ENCODE measurements at places on chromosomes 2 and 18.

- DNase-seq: no peak
These were observed 80.7 kb downstream of the PTPN2 start for GRCh38 chr18:12803069-12803936.

DNA sequence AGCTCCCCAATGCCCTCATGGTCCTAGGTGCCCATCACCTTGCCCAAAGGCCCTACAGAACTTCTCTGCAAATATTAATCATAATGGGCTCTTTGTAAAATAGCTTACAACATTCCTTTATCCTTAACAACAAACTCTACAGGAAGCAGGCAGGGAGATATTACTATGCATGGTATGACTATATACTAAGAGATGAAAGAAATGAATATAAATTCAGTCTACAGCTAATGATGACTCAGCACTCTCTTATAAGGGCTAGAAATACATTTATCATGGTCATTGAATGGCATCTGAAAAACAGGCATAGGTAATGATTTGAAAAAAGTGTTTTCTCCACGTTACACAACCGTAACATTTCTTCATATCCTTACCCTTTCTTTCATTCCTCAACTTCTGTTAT is 254.8 kb upstream of the DSEL start:
- DNase-seq: no peak

DNA sequence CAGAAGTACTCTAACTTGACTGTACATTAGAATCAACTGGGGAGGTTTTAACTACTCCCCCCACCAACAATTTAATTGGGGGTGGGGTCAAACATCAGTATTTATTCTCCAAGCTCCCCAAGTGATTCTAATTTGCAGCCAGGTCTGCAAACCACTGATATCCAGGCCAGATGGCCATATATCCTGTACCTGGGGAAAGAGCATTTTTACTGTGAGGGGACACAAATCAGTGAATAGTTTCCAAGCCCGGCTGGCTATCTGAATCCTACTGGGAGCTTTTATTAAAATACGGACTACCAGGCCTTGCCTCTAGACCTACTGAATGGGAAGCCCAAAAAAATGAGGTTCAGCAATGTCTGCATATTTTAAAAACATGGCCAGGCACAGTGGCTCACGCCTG is 88.5 kb downstream of the TCF4 start:
- DNase-seq: no peak

DNA sequence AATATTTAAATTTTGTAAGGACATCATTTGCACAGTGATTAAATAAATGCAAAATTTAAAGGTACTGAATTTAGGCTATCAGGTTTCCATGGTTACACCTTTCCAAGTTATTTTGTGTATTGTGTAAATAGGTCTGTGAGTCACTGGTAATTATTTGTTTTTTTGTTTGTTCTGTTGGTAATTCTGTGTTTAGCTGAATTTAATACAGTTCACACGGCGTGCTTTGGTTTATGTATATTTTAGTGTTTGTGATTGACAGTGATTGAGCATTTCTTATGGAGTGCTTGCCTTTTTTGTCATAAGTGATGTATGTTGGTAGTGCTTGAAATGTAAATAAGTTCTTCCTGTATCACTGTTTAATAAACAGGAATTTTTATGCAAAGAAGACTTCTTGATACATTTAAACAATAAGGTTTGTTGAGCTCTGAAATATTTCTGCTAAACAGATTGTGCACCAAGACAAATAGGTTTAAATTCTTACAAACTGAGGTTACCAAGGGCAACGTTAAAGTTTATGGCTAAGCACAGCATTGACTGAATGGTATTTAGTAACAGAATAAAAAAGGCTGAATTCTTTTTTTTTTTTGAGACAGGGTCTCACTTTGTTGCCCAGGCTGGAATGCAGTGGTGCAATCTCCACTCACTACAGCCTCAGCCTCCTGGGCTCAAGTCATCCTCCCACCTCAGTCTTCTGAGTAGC is 38.3 kb upstream of the DLX1 start:
- no peak for DNase-seq

DNA sequence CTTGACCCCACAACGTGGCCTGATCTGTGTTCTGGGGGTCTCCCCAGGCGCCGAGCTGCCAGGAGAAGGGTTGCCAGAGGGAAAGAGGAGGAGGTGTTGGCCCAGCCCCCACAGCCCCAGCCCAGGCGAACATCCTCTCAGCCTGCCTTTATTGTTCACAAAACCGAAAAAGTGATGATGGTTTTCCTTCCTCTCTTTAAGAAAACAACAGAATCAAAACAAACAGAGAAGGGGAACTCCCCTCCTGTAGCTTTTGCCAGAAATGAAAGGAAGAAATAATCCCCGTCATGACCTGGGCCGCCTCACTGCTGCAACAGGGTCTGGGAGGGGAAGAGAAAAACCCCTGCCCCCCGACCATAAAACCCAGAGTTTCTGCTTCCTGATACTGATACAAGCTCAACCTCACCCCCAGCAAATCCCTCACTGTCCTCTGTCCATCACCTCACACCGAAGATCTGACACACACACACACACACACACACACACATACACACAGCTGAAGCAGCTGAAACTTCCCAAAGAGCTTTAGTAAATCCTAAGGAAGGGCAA is 52.0 kb downstream of the ZFP36L2 start:
- DNase-seq: peak; percentile 90

GRCh38 chr2:178782236-178782635 is 25.0 kb downstream of the TTN start:
- DNase-seq: no peak

- no peak for DNase-seq
These were observed 66.4 kb upstream of the NCK2 start for GRCh38 chr2:105678346-105678745.

GRCh38 chr2:238970553-238971081 is 122.7 kb downstream of the TWIST2 start:
- peak; percentile 31 for DNase-seq

DNA sequence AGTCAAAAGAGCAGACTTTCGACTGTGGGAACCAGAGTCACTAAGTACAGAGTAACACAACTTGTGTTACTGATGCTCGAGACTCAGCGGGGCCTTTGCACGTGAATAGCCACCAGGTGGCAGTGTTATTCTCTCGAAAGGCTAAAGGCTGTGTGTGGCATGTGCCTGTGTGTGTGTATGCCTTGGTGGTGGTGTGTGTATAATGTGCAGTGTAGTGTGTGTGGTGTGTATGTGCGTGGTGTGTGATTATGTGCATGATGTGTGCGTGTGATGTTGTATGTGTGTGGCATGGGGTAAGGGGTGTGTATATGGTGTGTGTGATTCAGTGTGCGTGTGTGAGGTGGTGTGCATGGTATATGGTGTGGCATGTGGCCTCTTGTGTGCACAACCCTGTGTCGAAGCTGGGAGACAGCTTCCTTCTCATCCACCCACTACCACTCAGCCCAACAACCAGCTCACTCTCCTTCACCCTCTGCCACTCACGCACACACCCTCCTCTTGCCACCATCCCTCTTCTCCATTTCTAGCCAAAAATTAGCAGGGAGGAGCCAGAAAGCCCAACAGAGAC is 83.0 kb upstream of the ZNF532 start:
- peak; percentile 70 for DNase-seq

GRCh38 chr2:191857259-191857805 is 10.4 kb upstream of the CAVIN2 start:
- no peak for DNase-seq

DNA sequence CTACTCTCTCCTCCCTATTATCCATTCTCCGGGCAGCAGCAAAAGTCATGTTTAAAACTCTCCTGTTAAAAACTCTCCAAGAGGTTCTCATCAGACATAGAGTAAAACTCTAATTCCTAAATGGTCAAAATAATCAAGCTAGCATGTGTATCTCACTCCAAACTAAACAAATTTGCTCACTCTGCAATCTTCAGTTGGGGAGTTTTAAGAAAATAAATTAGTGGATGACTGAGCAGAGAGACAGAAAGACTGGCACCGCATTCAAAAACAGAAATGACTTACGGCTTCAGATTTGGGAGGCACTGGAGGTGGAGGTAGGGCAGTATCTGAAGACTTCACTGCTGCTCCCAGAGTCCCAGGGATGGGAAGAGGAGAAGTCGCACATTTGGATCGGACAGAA is 96.9 kb downstream of the MEP1B start:
- DNase-seq: no peak

DNA sequence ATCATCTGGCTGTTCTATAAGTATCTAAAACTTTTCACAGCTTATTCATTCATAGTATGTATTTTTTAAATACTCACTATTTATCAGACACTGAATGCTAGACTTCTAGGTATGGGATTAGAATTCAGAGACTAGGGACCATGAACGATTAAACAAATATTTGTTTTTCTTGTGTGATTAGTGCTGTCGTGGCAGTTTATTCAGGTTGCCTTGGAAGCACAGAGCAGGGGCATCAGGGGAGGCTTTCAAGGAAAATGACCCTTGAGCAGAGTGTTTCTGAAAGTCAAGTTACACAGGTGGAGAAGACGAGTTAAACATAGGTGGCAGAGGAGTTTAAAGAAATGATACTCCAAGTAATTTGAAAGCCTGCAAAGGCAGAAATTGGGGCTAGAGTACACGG is 5.7 kb downstream of the SPOPL start:
- no peak for DNase-seq

DNA sequence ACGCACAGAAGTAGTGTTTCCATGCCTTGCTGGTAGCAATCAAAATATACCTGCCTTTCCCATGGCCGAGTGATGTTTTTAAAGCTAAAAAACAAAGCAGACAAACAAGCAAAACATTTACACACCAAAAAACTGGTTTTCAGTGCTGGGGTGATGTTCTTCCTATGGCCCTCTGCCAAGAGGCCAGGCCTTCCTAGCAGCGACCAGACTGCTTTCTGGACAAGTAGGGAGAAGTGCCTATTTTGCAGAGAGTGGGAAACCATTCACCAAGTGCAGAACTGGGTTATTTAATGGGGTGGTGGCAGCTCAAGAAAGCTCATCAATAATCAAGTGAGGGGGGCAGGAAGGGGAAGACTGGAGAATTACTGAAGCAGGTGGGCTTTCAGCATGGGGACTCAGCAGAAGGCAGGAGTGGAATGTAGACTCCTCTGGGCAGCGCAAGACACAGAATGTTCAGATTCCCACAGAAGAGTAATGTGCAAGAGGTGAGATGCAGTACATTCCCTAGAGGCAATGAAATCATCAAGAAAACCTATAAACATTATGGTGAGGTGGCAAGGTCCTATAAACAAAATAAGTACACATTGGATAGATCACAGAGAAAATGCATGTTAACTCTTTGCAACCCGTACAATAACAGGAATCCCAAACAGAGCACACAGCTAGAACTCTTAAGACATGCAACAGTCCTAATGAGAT is 44.0 kb downstream of the CPO start:
- DNase-seq: no peak

DNA sequence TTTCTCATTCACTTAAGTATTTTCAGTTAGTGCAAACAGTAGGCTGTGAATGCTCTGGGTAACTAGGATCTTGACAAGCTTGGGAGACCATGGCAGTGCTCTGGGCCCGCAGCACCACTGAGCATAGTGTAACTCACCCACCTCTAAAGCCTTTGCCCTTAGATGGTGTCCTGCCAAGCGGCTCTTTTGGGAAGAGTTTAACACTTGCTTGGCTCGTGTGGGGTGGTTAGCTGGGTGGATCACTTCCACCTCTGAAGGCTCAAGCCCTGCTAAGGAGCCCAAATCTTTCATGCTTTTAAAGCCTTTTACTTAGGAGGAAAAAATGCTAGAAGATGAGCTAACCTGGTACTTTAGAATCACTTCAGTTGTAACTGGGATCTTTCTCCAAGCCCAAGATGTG is 33.9 kb downstream of the PTPN18 start:
- no peak for DNase-seq

GRCh38 chr2:43593254-43593653 is 2.6 kb downstream of the THADA start:
- DNase-seq: no peak

DNA sequence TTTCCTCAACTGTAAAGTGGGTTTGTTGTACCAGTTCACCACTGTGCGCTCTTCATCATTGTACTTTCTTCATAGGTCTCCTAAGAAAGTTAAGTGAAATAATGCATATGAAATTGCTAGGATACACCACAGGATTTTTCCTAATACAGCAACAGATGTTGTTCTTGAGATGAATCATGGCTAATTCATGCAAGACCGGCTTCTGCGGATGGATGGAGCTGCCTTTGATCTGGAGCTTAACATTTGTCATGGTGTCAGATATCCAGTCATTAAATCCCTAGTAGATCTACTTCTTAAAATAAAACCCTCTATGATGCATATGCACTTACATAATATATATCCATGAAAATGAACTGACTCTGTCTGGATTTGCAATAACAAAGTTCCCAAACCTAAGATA is 114.1 kb downstream of the COL6A3 start:
- no peak for DNase-seq

GRCh38 chr18:31880186-31880898 is 62.6 kb downstream of the TRAPPC8 start:
- DNase-seq: no peak

Measured in CD4-positive, alpha-beta T cell treated with Interleukin-12 subunit alpha and Interleukin-12 subunit beta, for 1 hour (primary cell).